Esophagus squamous epithelium (tissue), 5 donors: ENCODE measurements at places on chromosomes 13 and 19.

DNA sequence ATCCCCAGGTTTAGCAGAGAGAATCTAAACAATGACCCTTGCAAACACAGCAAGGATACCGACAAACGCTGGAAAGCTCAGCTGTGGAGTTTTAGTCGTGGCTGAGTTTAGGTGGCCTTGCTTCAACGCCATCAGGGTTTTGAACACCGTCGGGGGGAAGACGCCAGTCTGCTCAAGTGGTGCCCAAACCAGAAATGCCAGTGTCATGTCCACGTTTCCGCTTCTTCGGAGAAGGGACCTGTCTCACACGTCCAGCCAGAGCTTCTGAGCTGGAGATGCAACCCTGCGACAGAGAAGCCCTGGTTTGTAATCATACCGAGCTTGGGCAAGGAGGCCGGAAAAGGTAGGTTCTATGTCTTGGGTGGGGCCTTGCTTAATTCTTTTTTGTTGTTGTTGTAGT, 42.6 kb upstream of the ATP11A start:
- no peak for DNase-seq

- DNase-seq = no peak
Measured at GRCh38 chr19:43315851-43316250, 37.6 kb upstream of the CD177 start.

DNA sequence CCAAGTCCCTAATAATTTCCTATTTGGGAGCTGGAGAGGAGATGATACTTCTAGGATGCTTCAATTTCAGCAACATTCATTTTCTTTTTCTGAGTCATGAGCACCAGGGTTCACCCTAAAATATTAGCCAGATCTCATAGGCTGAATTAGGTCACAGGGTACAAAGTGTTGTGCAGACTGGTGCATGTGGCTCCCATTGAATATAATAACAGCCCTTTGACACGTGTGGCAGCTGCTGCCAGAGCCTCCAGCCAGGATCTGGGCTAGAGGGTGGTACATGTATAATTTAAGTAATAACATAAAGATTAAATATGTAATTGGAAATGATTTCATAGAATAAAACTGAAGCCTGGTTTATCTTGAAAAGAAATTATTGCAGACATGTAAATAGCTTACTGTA, 244.9 kb downstream of the ATP8A2 start:
- DNase-seq = no peak

DNA sequence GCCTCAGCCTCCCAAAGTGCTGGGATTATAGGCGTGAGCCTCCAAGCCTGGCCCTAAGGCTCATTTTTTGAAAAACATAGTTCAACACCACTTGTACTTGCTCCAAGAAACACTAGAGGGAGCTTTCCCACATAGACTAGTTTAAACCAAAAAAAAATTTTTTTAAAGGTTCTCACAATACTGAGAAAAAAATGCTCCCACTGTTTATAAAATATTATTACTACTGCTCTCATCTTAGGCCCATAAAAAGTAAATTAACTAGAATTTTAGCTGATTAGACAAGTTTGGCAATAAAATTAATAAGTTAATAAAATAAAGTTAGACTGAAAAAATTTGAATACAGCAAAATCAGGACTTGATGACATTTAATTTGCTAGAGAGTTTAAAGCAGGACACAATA, 109.5 kb downstream of the TBC1D4 start:
- no peak for DNase-seq

DNA sequence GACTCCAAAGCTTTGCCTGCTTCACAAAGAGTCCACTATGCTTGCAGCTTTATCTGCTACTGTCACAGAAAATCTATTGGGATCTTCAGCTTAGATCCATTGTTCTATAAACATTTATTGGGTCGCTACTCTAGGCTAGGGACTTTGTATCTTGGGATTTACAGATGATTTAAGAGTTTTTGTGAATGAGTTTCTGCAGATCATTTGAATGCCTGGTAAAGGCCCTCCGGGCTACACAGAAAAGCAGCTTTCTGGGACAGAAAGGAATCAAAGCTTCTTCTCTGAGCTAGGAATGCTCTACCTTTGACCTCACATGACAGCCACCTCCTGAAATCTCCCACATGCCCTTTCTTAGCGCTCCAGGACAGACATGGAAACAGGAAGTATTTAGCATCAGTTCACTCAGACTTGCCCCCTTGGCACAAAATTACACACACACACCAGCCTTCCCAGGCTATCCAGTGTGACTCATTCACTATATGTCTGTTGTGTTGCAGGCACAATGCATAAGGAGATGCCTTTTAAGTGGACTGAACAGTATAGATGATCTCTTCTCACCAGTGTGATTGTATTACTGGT, 492.4 kb downstream of the DACH1 start:
- DNase-seq = no peak

- no peak for DNase-seq
Measured at GRCh38 chr13:30133996-30134395, 173.4 kb downstream of the KATNAL1 start.

GRCh38 chr19:39070888-39071287, 13.3 kb upstream of the ACP7 start:
- no peak for DNase-seq

- no peak for DNase-seq
Measured at GRCh38 chr19:485077-485476, 11.2 kb upstream of the MADCAM1 start.

DNA sequence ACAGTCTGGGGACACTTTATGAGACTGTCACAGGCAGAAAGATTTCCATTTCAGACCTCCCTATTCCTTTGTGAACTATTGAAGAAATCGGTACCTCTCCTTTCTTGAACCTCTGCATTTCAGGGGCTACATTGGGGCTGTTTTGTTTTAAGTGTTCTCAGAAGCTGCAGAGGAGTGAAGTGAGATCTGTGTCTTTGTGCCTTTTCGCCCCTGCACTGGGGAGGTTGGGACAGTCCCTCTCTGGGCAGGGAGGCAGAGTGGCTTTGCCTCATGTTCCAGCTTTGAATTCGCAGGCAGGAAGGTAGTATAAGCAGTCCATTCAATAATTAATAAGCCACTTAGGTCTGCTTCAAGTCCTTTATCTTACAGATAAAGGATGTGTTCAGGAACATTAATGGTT, 9.5 kb upstream of the AMER2 start:
- no peak for DNase-seq

DNA sequence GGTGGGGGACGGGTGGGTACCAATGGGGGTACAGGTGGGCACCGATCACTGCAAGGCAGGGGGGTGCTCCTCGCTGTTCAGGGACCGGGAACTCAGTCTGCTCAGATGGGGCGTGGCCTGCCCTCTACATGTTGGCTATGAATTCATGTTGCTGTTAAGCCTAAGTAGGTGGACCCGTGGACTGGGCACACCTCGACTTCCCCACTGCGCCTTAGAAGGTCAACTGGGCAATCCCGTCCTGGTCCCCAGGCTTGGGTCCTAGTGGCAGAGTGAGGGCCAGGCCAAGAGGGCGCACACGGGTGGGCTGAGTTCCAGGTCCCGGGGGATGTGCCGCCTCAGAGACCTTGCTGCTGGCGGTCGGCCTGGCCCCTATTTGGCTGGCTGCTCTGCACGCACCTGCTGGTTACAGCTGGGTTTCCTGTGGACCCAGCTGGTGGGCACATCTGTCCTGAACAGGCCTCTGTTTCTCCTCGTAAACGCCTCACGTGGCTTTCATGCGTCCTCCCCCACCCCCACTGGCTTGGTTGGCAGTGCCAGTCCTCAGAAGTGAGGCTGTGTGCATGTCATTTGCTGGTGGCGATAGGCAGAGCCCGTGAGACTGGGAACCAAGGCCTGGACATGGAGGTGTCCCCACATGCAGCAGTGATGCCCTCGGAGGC, 13.5 kb upstream of the ZNF554 start:
- DNase-seq = no peak

GRCh38 chr13:101828119-101828518, 375.6 kb downstream of the ITGBL1 start:
- no peak for DNase-seq

DNA sequence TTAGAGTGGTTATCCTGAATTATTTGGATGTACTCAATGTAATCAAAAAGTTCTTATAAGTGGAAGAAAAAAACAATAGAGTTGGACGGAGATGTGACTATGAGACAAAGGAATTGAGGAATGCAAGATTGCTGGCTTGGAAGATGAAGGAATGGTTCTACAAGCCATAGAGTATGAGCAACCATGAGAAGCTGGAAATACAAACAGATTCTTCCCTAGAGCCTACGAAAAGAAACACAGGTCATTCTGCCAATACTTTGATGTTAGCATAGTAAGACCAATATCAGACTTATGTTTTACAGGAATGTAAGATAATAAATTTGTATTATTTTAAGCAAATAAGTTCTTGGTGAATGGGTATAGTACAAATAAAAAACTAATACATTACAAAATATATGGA, 249.2 kb downstream of the DIAPH3 start:
- DNase-seq = no peak

- no peak for DNase-seq
Measured at GRCh38 chr19:3547767-3548282, 8.9 kb downstream of the TEKTIP1 start.

DNA sequence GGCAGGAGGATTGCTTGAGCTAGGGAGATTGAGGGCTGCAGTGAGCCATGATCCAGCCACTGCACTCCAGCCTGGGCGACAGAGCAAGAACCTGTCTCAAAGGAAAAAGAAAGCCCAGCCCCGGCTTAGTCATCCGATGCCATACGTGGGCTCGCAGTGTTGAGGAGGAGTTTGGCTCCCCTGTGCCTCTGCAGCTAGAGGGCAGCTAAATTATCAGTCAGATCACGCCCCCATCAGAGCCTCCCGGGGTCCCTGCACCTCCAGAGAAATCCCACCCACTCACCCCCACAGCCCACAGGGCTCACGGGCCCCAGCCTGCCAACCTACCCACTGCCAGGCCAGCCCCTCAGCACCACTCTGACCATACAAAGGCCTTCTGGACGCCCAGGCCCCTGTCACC, 27.6 kb downstream of the MAU2 start:
- DNase-seq = no peak

DNA sequence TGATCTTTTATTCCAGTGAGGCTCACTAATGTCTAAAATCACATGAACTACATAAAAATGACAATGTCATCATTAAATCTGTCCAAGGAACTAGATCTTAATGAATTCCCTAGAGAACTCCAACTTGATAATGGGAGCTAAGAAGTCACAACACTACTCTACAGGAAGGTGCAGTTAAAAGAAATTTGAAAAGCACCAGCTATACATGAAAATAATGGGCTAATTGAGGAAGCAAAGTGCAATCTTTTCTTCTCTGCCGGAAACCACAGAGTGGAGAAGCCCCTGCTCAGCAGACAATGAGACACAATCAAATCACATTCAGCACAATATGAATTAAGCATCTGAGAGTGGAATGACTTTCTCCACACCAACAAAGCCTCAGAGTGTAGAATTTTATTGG, 261.7 kb downstream of the LHFPL6 start:
- no peak for DNase-seq

- no peak for DNase-seq
Measured at GRCh38 chr19:43667876-43668405, 2.0 kb downstream of the PLAUR start.

- DNase-seq = no peak
Measured at GRCh38 chr19:54376610-54377285, 12.0 kb upstream of the LAIR1 start.

DNA sequence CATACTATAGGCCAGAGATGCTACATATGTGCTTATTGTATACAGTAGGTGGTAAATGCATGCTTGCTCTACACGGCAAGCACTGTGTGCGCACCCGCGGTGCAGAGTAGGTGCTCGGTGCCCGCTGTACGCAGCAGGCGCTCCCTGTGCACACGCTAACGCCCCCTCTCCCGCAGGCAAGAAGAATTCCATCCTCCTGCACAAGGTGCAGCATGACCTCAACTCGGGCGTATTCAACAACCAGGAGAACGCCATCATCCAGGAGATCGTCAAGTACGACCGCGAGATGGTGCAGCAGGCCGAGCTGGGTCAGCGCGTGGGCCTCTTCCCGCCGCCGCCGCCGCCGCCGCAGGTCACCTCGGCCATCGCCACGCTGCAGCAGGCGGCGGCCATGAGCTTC, 17.7 kb downstream of the POLRMT start:
- DNase-seq = no peak

DNA sequence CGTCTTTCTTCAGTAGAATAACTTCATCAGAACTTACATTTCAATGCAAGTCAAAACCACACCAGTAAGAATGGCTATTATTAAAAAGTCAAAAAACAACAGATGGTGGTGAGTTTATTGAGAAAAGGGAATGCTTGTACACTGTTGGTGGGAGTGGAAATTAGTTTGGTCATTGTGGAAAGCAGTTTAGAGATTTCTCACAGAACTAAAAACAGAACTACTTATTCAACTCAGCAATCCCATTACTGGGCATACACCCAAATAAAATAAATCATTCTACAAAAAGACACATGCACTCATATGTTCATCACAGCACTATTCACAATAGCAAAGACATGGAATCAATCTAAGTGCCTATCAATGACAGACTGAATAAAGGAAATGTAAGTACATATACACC, 231.2 kb downstream of the NHLRC3 start:
- DNase-seq = no peak

GRCh38 chr13:84896128-84896527, 903.1 kb downstream of the SLITRK6 start:
- DNase-seq = no peak

GRCh38 chr19:37999309-38000213, 92.6 kb downstream of the SIPA1L3 start:
- DNase-seq = no peak

GRCh38 chr19:48844472-48844871, 8.2 kb upstream of the HSD17B14 start:
- no peak for DNase-seq

DNA sequence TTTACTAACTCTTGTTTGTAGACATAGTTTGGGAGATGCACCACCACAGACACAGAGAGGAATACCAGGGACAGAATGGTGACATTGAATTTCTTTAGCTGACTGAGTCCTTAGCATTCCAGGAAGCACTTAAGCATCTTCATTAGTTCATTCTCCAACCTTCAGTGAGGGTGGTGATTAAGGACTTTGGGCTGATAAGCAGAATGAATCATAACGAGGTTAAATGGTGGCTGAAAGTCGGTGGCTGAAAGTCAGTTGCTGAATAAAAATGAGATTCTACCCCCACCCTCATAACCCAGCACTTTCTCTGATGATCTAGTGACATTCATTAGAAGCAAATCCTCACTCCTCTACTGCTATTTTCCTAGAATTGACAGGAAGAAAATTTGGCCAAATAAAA, 10.6 kb downstream of the PCDH8 start:
- DNase-seq = no peak

GRCh38 chr13:109897988-109898624, 111.7 kb upstream of the IRS2 start:
- no peak for DNase-seq
